ENCODE measurements at places on chromosomes 5 and 9. TPM values are rescaled to one million over a fixed set of nuclear protein-coding genes. Genes with fewer than 3 reads are reported as not detected.
A peak's percentile ranks its signal among the peaks of the same experiment; 100 is the strongest.

Gene GRM6
- 0.08 TPM for total RNA-seq

GRCh38 chr9:99138424-99139284 is 33.7 kb downstream of the TGFBR1 start:
- no peak overlapping the region for H3K4me3 ChIP-seq
- no peak overlapping the region for H3K27ac ChIP-seq
- no peak for DNase-seq
- H3K4me1 ChIP-seq: peaks cover 6% of the 10 kb centered on the region
- H3K27me3 ChIP-seq: no peaks in the 10 kb centered on the region

DNA sequence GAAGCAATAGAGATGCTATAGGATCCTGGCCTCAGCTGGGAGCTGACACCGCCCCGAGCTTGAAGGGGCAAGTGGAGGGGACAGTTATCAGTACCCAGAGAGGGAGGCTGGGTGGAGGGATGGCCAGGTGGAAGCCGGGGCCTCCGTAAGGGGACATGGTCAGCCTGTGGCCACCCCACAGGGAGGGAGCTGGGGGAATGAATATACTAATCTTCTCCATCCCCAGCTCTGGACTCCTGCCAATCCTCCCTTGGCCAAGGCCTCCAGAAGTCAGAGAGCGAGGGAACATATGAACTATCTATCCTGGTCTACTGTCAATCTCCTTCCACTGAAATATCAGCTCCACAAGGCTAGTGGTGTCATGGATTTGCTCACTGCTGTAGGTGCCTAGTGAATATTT is 109.3 kb downstream of the BOD1 start:
- H3K36me3 ChIP-seq: no peaks in the 10 kb centered on the region
- no peak overlapping the region for H3K27ac ChIP-seq
- no peak for DNase-seq
- H3K27me3 ChIP-seq: no peaks in the 10 kb centered on the region

DNA sequence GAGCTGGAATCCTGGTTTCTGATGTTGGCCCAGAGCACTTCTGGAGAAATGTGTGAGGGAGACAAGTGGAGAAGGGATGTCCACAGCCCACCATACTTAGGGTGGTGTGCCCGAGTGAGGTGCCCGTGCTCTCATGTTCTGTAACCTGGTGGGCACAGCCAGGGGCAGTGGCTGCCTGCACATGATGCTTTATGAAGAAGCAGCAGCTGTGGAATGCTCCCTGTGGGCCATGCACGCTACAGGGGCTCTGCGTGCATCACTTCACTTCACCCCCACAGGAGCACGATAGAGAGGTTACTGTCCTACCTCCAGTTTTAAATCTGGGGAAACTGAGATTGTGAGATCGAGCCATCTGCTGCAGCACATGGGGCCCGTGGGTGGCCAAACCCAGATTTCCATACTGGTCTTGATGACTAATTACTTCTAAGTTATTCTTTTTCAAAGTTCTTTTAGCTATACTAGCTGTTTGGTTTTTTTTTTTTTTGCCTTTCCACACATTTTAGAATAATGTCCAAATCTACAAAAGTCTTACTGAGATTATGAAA is 441.6 kb downstream of the GADD45G start:
- DNase-seq: no peak
- no peaks in the 10 kb centered on the region for H3K36me3 ChIP-seq
- H3K4me3 ChIP-seq: no peak overlapping the region

Gene SLCO4C1
- 1.1 TPM for total RNA-seq

DNA sequence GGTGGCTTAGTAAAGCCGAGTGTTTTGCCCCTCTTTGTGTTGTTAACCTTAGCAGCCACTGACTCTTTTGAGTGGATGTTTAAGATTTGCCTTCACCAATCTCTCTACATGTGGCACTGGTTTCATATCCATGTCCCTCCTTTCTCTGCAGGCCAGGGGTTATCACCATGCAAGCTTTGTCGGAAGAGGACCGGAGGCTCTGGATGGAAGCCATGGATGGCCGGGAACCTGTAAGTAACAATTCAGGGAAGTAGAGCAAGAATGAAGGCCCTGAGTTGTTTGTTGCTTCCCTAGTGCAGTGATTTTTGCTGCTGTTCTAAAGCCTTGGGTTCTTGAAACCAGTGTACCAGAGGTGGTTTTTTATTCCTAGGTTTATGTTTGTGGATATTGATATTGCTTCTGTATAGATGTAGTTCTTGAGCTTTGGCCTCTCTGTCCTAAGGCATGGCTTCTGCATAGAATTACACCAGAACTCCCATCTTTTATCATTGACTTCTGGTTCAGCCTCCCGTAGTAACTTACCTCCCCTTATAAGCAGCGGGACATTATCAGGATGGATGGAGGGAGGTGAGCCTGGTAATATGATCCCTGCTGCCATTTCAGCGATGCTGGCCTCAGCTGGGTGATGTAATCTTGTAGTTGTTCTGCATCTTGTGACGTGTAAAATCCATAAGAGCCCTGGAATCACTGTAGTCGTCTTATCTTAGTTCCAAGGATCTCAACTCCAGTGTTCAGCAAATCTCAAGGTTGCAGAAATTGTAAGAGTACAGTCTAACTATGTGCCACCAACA is 161.9 kb downstream of the ARHGAP26 start:
- DNase-seq: no peak
- no peak overlapping the region for H3K27ac ChIP-seq
- no peak overlapping the region for H3K4me3 ChIP-seq
- peaks cover 6% of the 10 kb centered on the region for H3K4me1 ChIP-seq

DNA sequence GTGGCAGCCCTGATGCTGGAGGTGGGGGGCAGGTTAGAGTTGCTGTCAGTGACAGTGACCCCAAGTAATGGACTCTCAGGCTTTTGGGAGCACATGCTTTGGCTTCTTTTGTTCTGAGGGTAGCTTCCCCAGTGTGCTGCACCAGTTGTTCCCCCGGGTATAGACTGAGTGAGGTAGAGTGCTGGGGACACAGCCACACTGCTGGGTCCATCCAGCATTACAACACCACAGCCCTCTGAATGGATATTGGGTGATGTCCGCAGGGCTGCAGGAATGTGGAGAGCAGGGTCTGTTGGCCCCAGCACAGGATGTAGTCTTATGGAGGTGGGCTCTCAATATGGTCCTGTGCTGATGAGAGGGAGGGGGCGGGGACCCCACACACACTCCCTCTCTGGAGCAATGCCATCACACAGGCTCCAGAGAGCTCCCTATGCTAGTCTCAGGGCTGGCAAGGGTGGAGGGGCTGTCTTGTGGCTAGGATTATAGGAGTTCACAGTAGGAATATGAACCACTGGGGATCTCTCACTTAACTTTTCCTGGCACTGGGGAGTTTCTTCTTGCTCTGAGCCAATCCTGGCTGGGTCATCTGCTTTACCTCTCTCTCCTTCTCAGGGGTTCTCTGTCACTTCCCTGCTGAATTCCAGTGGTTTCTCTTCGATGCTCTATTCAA is 20.7 kb downstream of the OSMR start:
- peaks cover 10% of the 10 kb centered on the region for H3K4me1 ChIP-seq
- no peak overlapping the region for H3K27ac ChIP-seq
- peaks cover 4% of the 10 kb centered on the region for H3K36me3 ChIP-seq
- H3K4me3 ChIP-seq: no peak overlapping the region

- no peaks in the 10 kb centered on the region for H3K27me3 ChIP-seq
- no peak for DNase-seq
- H3K4me1 ChIP-seq: peaks cover 15% of the 10 kb centered on the region
Measured at GRCh38 chr9:91825866-91826265, 124.2 kb downstream of the ROR2 start.

GRCh38 chr9:8723195-8723594 is 923.6 kb upstream of the DMAC1 start:
- no peaks in the 10 kb centered on the region for H3K4me1 ChIP-seq
- no peaks in the 10 kb centered on the region for H3K27me3 ChIP-seq
- no peak for DNase-seq
- H3K27ac ChIP-seq: no peak overlapping the region

DNA sequence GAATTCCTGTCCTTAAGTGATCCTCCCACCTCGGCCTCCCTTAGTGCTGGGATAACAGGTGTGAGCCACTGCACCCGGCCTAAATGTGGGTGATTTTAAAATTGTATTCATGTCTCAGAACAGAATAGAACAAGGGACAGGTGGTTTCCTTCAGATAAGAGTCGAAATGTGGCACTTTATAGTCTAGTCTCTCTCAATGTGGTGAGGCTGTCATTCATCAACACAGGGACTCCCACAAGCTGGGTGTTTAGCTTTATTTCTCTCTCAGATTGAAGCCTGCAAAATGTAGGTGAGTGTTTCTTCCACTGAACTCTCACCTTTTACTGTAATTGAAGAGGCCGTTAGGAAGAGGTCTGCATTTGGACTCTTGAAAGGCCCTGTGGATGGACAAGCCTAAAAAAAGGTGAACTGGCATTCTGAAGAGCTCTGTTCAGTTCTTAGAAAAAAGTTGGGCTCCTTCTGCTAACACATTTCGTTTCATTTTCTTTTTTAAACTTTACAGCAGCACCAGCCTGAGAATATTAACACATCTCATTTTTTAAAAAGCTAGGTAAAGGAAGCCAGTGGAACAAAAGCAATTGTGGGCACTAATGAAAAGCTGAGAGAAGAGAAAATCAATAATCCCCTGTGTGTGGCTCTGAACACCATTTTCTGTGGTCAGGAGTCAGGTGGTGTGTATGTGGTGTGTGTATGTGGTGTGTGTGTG is 126.2 kb upstream of the SLC28A3 start:
- no peak overlapping the region for H3K27ac ChIP-seq
- no peaks in the 10 kb centered on the region for H3K27me3 ChIP-seq
- no peaks in the 10 kb centered on the region for H3K4me1 ChIP-seq

DNA sequence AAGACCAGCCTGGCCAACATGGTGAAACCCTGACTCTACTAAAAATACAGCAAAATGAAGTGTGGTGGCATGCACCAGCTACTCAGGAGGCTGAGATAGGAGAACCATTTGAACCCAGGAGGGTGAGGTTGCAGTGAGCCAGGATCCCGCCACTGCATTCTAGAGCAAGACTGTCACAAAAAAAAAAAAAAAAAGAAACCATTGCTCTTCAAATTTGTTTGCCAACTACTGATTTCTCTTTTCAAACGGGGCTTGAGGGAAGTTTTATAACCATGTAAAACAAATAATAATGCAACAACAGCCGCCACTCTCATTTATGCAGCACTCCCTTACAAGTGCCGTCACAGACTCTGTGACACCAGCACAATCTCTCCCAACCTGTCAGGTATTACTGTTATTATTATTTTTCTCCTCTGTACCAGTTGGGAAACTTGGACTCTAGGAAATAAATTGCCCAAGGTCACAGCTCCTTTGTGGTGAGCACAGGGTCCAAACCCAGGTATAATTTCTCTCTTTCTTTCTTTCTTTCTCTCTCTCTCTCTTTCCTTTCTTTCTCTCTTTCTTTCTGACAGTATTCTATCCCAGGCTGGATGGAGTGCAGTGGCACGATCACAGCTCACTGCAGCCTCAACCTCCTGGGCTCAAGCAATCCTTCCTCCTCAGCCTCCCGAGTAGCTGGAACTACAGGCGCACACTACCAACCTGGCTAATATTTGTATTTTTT is 25.4 kb downstream of the SERINC5 start:
- H3K36me3 ChIP-seq: no peaks in the 10 kb centered on the region
- H3K4me1 ChIP-seq: peaks cover 3% of the 10 kb centered on the region
- no peak for DNase-seq
- no peaks in the 10 kb centered on the region for H3K27me3 ChIP-seq

Gene CDKN2B-AS1
- total RNA-seq: not detected

Gene LRRC14B
- not detected for total RNA-seq

DNA sequence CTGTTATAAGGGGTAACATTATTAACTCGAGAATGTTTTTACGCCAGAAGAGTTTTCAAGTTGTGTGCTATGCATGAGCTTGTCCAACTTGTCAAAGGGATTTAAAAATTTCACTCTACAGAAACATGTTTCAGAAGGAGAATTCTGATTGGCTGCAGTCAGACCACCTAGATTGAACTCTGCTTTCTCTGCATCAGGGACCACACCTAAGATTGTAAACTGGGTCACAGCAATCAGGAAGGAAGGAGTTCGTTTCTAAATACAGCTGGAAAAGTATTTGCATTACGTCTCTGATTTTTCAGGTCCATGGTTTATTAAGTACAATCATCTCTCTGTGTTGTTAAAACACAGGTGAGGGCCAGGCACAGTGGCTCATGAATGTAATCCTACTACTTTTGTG is 5.8 kb downstream of the GLRX start:
- H3K4me3 ChIP-seq: no peak overlapping the region
- no peak overlapping the region for H3K27ac ChIP-seq
- no peaks in the 10 kb centered on the region for H3K27me3 ChIP-seq
- DNase-seq: no peak

DNA sequence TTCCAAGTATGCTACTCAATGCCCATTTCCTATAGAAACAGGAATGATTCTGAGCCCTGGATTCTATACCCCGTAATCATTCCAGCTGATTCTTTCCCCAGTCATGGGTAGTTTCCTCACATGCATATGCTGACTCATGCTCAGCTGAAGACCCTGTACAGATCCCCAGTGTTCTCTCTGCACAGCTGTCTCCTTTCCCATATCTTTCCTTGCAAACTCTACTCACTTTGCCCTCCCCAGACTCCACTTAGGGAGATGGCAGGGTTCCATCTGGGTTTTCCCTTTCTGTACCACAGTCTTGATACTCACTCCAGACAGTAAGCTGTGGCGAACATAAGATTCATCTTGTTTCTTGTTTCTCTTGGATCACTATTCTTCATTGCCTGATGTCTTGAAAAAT is 357.6 kb downstream of the RAB3C start:
- H3K27me3 ChIP-seq: no peaks in the 10 kb centered on the region
- no peak for DNase-seq
- no peak overlapping the region for H3K4me3 ChIP-seq

GRCh38 chr5:111758284-111758628 is 1.3 kb upstream of the NREP start:
- peaks cover 28% of the 10 kb centered on the region for H3K4me1 ChIP-seq
- H3K36me3 ChIP-seq: no peaks in the 10 kb centered on the region
- H3K4me3 ChIP-seq: peak overlapping the region; percentile 60
- H3K27ac ChIP-seq: peak overlapping the region; percentile 87

DNA sequence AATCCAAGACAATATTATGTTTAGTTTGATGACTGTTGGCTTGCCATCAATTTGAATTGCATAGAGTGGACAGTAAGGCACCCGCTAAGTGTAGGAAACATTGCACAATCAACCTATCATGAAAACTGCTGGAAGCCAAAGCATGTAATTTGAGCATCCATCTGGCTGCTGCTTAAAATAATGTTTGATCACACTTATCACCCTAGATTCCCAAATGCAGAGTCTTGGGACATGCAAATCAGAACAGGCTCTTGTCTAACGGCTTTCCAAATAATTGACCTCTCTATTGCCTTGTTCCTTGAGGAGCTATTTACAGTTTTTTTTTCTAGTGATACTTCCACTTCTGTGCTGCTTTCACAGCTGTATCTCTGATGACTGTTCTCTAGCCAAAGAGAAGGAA is 342.1 kb downstream of the PRR16 start:
- H3K4me1 ChIP-seq: no peaks in the 10 kb centered on the region
- no peaks in the 10 kb centered on the region for H3K27me3 ChIP-seq
- no peak overlapping the region for H3K4me3 ChIP-seq
- no peaks in the 10 kb centered on the region for H3K36me3 ChIP-seq
- DNase-seq: no peak

Measured in suprapubic skin (tissue), 4 donors.